ENCODE measurements at places on chromosomes 4 and X.

- no peak for DNase-seq
Measured at GRCh38 chrX:133440797-133441163, 25.5 kb upstream of the GPC4 start.

DNA sequence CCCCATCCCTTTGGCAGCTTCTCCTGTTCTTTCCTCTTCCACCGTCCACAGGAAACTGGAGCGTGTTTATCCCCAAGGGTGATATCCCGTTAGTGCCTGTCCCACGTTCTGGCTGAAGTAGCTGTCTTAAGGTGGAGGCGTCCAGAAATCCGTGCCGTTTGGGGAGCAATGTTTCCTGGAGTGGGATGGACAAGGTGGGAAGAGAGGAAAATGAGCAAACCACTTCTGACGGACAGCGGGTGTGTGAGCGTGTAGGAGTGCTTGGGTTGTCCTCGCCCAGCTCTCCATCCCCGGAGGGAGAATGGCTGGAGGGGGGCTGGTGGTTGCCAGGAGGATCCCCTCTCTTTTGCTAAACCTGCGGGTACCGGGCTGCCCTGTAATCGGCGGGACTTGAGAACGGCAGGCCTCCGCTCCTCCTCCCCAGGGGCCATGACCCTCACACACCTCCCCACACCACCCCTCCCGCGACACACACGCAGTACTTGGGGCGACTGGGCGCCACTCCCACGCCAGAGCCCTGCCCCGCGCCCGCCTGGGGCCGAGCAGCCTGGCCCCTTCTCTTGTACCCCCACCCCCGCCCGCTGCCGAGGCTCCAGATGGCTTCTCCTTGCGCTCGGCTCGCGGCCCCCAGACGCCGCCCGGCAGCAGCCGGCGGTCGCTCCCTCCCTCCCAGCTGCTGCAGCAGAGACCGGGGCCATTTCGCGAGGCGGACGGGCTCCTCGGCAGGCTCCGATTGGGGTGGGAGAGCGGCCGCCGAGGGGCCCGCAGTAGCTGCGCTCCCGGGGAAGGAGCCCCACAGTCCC, 13.9 kb upstream of the PRDM8 start:
- peak; percentile 26 for DNase-seq

DNA sequence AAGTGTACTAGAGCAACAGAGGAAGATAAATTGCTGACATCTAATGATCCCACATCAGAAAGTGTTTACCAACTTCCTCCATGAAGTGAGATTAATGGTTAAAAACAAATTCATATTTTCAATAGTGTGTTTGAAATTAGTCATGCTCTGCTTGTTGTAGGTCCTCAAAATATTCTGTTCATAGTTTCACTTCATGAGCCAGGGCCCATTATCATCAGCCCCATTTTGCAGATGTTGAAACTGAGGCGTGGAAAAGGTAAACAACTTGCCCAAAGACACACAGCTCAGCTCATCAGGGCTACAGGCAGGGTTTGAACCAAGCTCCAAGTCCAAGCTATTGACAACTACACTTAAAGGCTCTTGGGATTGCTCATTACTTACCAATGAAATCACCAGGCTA, 103.5 kb upstream of the PPARGC1A start:
- no peak for DNase-seq

- no peak for DNase-seq
Measured at GRCh38 chr4:125772680-125773079, 457.9 kb downstream of the FAT4 start.

GRCh38 chrX:68895341-68895755, 66.5 kb downstream of the EFNB1 start:
- DNase-seq = no peak

DNA sequence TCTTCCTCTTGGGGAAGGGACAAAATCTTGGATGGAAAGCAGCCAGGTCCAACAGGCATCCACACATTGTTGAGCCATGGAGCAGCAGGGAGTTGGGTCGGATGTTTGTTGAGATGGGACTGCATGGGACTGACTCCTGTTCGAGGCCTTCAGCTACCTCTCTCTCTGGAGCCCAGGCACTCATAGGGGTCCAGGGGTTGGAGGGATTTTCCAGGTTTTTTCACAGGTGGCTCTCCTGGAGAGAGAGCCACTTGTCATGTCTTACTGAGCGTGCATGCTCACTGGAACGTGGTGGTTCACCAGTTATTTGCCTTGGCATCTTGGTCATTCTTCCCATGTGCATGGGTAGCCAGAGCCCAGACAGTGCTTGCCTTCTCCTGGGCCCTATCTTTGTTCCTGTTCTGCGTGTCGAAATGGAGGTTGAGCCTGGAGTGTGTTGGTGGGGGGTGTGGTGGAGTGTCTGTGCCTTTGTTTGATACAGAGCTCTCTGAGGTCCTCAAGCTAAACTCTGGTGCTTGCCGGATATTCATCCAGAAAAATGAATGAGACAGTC, 60.6 kb downstream of the NBDY start:
- no peak for DNase-seq

- DNase-seq = no peak
Measured at GRCh38 chrX:83658731-83659130, 150.6 kb downstream of the POU3F4 start.

DNA sequence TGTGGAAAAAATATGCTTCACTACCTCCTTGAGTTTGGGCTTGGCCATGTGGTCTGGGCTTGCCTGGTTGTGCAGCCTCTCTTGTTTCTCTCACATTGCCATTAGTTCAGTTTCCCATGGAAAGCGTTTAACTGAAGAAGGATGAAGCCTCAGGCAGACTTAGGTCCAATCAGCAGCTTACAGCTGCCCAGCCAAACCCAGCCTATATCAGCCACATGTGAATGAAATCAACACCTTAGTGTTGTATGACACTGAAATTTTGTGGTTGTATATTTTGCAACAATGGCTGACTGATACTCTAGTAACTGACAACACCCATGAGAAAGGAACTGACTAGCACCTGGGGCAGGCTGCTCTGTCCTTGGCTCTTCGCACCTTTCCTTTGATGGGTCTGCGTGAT, 81.2 kb downstream of the KLF8 start:
- DNase-seq = no peak

DNA sequence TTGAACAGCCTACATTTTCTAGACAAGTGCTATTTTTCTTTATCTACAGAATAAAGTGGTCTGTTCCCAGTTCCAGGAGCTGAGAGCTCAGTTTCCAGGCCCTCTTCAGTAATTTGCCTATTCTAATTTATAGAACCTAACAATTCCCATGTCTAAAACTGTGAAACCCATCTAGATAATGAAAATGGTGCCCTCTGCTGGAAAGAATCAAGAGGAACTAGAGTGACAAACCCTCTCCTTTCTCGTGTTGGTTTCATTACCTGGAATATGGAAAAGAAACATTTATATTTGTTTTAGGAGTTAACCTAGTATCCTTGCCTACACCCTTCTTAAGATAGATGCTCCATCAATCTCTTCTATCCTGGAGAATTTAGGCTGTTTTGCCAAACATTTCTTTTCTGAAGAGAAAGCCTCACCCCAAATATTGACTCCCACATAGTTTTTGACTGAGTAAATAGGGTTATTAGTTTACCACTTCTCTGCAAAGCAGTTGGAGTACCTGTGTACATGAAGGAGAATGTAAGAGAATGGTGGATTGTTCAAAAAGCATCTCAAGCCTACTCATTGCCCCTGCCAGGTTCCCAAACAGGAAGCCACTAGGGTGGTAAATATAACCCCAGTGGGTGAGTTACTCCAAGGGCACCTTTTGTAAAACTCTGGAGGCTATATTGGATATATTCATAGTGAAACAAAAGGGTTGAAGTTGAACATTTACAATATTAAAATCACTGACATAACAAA, 121.6 kb downstream of the RASL11B start:
- DNase-seq = no peak

DNA sequence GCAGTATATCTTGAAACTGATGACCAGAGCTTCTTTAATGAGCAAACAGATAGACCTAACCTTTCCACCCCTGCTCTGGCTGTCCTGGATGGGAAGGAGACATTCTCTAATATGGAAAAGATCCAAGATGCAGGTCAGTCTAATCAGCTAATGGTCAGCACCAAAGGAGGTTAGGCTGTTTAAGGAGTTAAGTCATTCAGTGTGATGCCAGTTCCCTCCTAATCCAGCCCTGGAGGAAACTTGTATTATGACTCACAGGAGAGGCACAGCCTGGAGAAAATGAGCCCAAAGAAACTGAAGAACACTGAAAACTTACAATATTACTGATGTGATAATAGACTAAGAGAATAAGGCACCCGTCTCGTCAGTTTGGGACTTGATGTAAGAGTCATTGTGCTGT, 323.0 kb downstream of the HNRNPD start:
- DNase-seq = no peak

DNA sequence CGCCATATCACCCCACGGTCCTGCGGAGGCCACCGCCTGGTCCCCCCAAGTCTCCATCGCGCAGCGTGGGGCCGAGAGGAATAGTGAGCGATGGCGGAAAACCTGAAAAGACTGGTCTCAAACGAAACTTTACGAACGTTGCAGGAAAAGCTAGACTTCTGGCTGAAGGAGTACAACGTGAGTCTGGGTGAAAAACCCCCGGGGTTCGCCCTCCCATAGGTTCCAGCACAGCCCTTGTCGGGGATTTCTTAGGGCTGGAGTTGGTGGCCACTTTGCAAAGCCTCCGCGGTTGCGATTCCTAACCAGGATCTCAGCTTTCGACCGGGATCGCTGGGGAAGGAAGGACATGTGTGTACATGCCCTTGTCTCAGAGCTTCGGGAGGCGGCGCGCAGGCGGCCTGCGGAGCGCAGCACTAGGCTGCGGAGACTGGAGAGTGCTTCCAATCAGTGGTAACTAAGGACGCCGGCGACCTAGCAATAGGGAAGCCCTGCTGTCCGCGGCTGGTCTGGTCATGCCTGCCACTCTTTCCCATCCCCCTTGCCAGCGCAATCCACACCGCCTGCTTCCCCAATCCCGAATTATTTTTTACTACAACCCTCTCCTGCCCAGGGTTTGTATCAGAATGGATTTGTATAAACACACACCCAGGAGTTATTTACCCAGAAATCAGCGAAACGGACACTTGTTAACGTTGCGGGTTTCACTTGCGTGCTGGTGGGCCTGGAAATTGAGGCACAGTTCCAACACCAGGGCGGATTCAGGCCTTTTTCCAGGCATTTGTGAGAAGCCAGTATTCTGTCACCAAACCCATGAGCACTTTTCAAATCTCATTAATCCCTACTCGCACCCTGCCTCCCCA, 741 bp downstream of the SPATA18 start:
- no peak for DNase-seq

- no peak for DNase-seq
Measured at GRCh38 chr4:127856196-127856812, 24.4 kb upstream of the PLK4 start.

DNA sequence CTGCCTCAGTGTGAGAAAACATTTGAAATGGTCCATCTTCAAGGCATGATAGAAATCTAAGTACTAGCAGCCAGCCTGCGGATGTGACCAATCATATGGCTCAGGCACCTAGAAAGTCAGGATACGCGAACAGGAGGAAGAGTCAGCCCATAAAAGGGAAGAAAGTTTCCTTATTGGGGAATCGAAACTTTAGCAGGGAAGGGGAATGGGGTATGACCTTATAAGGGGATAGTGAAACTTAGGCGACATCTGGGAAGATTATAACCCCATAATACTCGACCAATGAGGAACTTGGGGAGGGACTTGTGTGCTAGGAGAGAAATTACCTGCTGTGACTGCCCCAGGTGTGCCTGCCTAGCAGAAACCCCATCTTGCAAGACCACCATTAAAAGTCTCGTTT, 26.2 kb upstream of the PYURF start:
- no peak for DNase-seq

GRCh38 chrX:16524316-16524715, 125.6 kb upstream of the S100G start:
- no peak for DNase-seq

GRCh38 chr4:173547889-173548288, 17.9 kb upstream of the HAND2 start:
- DNase-seq = no peak

DNA sequence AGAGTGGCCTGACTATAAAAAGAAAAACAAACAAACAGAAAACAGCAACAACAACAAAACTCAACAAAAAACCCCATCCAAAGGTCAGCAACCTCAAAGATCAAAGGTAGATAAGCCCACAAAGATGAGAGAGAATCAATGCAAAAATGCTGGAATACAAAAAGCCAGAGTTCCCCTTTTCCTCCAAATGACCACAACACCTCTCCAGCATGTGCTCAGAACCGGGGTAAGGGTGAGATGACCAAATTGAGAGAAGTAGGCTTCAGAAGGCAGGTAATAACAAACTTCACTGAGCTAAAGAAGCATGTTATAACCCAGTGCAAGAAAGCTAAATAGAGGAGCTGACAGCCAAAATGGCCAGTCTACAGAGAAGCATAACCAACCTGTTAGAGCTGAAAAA, 43.5 kb upstream of the ANTXR2 start:
- DNase-seq = no peak

GRCh38 chrX:30312858-30313257, 3.7 kb upstream of the NR0B1 start:
- no peak for DNase-seq

- DNase-seq = no peak
Measured at GRCh38 chr4:42750856-42751255, 94.0 kb upstream of the ATP8A1 start.

DNA sequence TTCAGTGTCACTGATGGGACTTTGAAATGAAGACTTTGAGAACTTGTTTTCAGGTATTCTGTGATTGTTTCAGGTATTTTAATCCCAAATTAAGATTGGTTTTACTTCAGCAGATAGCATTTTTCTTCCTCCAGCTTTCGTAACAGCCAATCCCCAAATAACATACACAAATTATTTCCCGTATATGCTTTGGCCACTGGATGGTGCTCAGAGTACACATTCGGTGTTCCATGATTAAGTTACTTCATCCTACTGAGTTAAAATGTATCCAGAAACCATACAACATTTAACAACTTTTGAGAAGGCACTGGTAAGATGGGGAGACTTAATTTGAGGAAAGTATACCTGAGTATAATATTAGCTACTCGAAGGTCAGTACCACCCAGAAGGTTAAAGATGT, 233.4 kb upstream of the FAM47A start:
- no peak for DNase-seq

- DNase-seq = no peak
Measured at GRCh38 chr4:70915036-70915815, 13.1 kb downstream of the MOB1B start.

GRCh38 chr4:10879411-10880110, 195.0 kb upstream of the CLNK start:
- no peak for DNase-seq

GRCh38 chr4:153468587-153468986, 2.4 kb downstream of the TMEM131L start:
- DNase-seq = no peak

GRCh38 chr4:59831746-59832145, 1368.4 kb upstream of the ADGRL3 start:
- DNase-seq = no peak

Data from T-helper 22 cell (primary cell).